ENCODE measurements at places on chromosomes 7 and 10. TPM values are rescaled to one million over a fixed set of nuclear protein-coding genes. Genes with fewer than 3 reads are reported as not detected.

DNA sequence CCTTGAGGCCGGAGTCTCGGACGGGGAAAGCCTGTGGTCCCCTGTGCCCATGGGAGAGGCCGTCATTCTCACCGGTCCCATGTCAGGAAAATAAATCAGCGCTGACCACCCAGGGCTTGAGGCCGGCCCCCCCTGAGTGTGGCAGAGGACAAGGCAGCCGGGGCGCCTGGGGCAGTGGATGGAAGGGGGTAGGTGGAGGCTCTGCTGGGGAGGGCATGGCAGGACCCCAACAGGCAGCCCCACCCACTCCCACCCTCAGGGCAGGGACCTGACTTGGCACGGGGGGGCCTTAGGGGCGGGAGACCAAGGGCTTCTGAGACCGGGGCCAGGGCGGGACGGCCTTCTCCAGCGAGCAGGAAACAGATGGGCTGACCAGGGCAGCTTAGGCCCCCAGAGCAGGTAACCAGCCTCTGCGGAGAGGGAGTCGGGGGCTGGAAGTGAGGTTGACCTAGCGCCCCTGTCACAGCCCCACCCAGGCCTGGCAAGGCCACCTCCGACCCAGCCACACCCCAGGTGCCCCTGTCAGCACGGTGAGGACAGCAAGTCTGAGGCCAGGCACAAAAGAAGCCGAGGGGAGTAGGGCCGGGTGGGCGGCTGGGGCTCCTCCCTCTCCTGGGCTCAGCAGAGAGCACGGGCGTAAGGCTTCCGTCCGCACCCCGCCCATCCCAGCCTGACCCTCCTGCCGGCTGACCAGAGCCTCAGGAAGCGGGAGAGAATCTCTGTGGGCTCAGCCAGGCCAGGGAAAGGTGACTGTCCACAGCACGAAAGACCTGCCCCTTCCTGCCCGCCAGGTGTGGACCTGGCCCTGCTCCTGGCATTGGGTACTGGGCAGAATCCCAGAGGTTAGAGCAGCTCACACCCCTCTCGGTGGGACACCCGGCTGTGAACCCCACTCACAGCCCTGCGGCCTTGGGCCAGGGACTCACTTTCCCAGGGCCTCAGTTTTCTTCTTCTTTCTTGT, 87.4 kb downstream of the FOXL3 start:
- no peak for DNase-seq

DNA sequence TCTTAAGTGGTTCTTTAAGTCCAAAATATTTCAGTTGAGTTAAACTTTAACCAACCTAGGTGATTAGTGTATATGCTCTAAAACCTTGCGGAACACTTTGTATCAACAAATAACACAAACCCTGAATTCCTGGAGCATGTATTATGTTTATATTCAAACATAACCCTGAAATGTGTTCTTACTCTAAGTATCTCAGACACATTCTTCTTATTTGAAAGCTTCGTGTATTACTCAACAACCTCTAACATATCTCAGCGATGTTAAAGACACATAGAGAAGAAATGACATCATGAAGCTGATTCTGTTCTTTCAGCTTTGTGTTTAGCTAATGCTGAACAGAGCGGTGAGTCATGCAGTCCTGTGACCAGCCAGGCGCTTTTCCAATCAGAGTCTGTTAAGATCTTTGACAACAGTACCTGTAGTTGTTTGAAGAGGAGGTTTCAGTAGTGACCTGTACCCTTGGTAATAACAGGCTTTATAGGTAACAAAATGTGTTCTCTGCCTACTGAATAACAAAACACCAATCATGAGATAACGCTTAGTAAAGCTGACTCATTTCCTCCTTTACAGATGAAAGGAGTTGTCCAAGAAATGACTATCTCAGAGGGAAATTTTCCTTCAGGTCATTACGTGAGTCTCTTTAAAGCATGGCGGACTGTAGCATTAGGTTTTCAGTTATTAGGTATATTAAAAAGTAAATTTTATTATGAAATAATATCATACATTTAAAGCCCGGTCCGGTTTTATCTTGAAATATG, 67.3 kb upstream of the KLF6 start:
- DNase-seq = peak; percentile 67

Gene AOAH
- polyA plus RNA-seq = 7.6 TPM

Gene LEP
- polyA plus RNA-seq = 0.07 TPM

Gene NEUROD6
- not detected for polyA plus RNA-seq

- no peak for DNase-seq
Observed at GRCh38 chr10:7892146-7892545, 73.8 kb downstream of the TAF3 start.

DNA sequence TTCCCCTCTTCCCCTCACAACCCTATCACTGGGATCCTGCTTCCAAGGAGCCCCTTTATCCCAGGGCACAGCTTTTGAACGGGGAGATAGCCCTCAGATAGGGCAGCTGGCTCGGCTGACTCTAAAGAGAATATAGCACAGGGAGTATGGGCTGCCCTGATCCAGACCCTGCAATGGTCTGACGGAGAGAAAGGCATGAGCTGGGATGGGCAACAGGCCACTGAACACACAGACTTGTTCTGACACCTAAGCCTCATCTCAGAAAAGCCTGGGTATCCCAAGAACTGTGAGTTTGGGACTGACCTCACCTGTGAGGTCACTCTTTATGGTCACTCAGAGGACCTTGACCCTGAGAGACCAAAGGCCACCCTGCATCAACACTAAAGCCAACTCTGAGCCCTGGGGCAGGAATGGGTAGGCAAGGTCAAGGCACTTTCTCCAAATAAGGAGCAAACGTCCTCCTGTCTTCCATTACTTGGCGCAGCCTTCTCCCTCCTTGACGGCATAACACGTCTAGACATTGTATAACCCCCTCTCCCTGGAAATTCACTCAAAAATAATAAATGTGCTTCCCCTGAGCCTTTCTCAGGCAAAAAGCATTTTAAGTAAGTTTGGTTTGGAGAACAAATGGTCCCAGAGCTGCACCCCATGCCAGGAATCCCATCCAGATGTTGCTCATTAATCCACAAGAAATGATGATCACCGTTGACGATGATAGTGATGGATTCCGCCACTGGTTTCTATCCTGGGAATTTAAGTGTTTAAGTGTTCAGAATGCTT, 8.2 kb upstream of the LRRC18 start:
- DNase-seq = no peak

DNA sequence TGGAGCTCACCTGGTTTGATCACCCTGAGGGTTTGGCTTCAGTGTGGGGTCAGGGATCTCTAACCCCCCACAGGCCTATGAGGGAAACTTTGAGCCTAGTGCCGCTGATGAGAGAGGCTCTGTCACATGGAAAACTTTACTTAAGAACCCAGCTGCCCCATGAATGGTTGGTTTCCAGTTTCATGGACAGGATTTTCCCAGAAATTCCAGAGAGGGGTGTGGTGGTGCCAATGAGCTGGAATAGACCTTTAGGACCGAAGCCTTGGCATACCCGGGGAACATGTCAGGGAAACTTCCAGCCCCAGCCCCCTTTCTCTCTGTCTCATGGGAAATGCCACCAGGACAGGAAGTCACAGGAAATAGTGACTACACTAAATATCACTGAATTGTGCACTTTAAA, 36.9 kb downstream of the AKR1B1 start:
- no peak for DNase-seq

DNA sequence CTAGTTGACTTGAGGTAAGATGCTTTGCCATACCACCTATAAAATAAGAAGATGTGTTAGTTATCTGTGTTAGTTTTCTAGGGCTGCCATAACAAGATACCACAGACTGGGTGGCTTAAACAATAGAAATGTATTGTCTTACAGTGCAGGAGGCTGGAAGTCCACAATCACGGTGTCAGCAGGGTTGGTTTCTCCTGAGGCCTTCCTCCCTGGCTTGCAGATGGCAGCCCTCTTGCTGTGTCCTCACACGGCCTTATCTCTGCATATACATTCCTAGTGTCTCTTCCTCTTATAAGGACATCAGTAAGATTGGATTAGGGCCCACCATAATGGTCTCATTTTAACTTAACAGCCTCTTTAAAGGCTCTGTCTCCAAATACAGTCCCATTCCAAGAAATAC, 192.1 kb downstream of the GATA3 start:
- no peak for DNase-seq

DNA sequence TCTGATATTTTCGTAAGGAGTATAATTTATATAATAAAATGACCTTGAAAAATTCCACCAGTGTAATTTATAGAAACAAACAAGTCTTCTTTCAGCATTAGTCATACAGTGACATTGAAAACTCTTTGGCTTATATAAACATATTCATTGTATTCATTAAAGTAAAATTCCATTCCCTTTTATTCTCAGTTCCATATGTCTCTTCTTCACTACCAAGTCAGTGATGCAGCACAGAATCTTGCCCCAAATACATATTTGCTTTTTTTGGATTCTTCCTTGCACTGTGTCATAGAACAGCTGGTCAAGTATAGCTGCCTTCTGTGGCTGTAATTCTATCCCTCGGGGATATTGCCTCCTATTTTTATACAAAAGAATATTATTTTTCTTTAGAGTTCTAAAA, 884.5 kb upstream of the POT1 start:
- DNase-seq = no peak

Gene FAM241B
- polyA plus RNA-seq = 7.0 TPM

GRCh38 chr10:84108797-84109196, 30.5 kb upstream of the GHITM start:
- no peak for DNase-seq

DNA sequence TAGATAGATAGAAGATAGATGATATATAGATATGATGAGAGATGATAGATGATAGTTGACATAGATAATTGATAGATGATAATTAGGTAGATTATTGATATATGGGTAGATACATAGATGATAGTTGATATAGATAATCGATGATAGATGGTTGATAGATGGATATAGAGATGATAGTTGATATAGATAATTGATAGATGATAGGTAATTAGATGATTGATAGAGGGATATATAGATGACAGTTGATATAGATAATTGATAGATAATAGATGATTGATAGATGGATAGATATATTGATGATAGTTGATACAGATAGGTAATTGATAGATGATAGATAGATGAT, 72.3 kb downstream of the PRR15 start:
- no peak for DNase-seq

DNA sequence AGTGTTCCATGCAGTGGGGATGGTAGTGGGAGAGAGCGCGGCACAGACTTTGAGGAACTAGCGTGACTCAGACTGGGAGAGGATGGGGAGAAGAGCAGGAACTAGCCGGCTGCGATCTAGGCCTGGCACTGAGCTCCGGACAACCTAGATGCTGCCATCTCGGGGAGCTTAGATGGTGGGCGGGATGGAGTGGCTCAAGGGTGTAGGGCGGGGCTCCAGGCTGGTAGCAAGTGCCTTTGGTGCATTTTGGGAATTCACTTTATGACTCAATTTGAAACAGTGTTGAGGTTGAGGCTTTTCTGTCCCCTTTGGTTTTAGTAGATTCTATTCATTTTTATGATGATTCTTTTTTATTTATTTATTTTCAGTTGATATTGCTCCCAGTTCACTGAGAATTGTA, 185.3 kb upstream of the GPR26 start:
- DNase-seq = no peak

- no peak for DNase-seq
Observed at GRCh38 chr7:12646139-12646538, 41.3 kb upstream of the ARL4A start.

Gene NKX1-2
- polyA plus RNA-seq = not detected

Gene CREB3L2
- polyA plus RNA-seq = 61.6 TPM

- no peak for DNase-seq
Observed at GRCh38 chr7:105719395-105719794, 138.1 kb upstream of the EFCAB10 start.

Gene SNCG
- polyA plus RNA-seq = 4.3 TPM

DNA sequence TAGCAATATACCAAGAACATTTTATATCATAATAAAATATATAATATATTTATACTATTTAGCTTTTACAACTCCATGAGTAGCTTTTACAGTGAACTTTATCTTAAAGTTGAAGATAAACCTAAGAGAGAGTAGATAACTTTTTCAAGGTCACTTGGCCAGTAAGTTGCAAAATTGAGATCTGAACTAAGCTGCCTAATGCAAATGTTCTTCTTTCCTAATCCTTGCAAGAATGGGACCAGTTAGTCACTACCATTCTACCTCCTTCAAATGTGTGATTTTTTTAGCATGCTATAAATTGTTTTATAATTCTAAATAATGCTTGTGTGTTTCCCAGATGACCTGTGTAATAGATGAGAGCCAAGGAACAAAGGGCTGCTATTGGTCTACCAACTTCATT, 47.8 kb downstream of the CH25H start:
- DNase-seq = no peak

GRCh38 chr10:16832351-16833080, 15.3 kb upstream of the RSU1 start:
- DNase-seq = no peak

- DNase-seq = peak; percentile 39
Observed at GRCh38 chr7:1474736-1475135, 15.5 kb upstream of the MICALL2 start.

- no peak for DNase-seq
Observed at GRCh38 chr7:40843338-40843985, 708.7 kb downstream of the SUGCT start.

DNA sequence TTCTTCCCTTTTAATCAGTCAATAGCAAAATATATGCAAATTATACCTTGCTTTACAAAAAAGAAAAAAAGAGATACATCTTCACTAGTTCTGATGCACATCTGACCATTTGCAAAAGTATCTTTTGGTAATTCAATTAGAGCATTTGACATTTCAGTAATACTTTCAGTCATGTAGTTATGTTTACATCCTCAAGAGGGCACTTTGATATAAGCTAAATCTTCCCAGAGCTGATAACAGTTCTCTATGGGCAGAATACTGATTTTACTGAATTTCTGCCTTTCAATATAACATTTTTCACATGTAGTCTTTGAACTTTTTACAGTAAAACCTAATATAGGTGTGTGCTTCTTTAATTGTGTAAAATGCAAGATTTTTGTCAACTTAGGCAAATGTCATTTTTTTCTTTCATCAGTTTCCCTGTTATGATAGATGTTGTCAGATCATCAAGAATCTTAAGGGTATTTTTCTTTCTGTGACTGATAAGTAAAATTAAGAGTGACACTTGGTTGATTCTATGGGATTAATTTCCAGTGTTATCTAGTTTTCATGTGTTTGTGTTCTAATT, 703.5 kb upstream of the SEMA3D start:
- peak; percentile 16 for DNase-seq

GRCh38 chr7:65749039-65749438, 123.8 kb upstream of the VKORC1L1 start:
- no peak for DNase-seq

GRCh38 chr7:24826662-24827020, 69.4 kb upstream of the GSDME start:
- no peak for DNase-seq

GRCh38 chr10:123786306-123786705, 105.3 kb downstream of the CPXM2 start:
- DNase-seq = no peak

Gene RSPH10B
- polyA plus RNA-seq = 2.3 TPM

Gene LRRTM3
- 3.9 TPM for polyA plus RNA-seq

Gene TMUB1
- polyA plus RNA-seq = 22.8 TPM

- no peak for DNase-seq
Observed at GRCh38 chr10:59839576-59839975, 66.8 kb downstream of the CCDC6 start.
